ENCODE measurements at places on chromosomes 4 and X. TPM values are rescaled to one million over a fixed set of nuclear protein-coding genes. Genes with fewer than 3 reads are reported as not detected.

Gene VCX3A
- not detected for total RNA-seq

Gene CYP2U1
- 2.4 TPM for total RNA-seq

Gene BGN
- not detected for total RNA-seq

Gene XG
- not detected for total RNA-seq

Gene ZRSR2
- 12.4 TPM for total RNA-seq

Gene PFKFB1
- total RNA-seq: 0.55 TPM

Gene DCAF12L2
- total RNA-seq: 0.11 TPM

Gene SLC10A4
- not detected for total RNA-seq

Gene ANXA3
- total RNA-seq: 0.49 TPM

Gene ADGRG4
- not detected for total RNA-seq
